Peyer's patch (tissue), 4 donors: ENCODE measurements at places on chromosomes 7 and 10.
A peak's percentile ranks its signal among the peaks of the same experiment; 100 is the strongest.

DNA sequence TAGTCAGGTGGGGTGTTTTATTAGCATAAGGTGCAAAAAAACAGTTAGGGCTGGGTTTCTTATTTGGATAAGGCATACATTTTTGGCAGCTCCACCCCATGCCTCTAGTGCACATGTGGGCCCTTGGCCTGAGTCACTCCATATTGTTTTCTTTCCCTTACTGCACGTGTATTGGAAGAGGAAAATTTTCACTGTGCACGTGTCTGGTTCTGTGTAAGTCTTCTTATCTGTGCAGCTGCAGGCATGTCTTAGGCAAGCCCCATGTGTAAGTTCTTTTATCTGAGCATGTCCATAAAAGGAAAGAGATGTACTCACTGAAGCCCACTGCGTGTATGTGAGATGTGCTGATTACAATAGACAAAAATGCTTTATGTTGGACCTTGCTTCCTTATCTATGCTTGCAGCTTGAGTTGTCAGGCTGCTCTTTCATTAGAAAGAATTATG, 540.3 kb upstream of the IGFBP3 start:
- DNase-seq = no peak

DNA sequence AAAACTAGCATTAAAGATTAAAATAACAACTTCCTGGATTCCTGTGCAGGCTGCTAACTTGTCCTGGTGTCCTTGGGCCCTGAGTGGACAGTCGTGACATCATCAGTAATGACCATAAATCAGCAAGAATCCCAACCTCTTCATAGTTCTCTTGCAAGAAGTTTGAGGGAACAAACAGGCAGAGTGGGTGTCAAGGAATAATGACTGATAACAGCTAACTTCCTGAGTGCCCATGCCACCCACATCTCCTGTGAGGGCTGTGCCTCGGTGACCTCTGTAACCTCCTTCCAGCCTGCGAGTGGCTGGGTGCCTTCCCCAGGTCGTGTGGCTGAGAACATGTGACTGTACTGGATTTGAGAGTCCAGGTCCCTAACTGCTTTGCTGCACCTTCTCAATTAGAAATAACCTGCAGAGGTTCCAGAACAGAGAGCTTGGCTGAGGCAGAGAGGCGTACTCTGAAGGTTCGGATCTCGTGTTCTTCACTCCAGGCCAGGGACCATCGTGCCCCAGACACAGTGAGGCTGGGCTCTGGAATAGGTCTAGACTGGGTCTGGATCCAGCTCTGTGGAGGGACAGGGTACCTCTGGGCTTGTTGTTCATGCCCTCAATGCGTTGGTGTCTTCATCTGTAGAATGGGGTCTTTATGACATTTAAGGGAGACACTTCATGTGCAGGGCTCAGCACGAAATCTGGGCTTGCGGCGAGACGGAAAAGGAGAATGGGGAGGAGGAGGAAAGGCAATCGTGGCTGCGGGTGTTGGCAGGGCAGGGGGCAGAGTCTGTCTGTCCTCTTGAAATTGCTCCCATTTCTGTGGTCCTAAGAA, 313.1 kb upstream of the ZNF32 start:
- DNase-seq = no peak

DNA sequence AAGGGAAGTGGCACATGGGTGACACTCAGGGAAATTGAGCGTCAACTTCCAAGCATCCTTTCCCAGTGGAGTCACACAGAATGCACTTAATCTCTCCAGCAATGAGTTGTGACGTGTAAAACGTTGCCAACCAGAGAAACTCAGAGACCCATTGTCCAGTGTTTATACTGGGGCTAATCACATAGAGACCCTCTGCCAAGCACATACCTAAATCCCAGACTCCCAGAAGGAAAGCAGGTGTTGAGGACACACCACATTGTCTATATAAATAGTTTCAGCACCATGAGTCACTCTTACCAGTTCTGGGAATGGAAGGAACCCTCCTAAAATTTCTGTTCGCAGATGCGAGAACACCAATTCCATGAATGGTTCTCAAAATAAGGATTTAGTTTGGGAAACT, 76.4 kb upstream of the BET1 start:
- DNase-seq = no peak

GRCh38 chr7:130971297-130971696, 237.3 kb upstream of the KLF14 start:
- no peak for DNase-seq

DNA sequence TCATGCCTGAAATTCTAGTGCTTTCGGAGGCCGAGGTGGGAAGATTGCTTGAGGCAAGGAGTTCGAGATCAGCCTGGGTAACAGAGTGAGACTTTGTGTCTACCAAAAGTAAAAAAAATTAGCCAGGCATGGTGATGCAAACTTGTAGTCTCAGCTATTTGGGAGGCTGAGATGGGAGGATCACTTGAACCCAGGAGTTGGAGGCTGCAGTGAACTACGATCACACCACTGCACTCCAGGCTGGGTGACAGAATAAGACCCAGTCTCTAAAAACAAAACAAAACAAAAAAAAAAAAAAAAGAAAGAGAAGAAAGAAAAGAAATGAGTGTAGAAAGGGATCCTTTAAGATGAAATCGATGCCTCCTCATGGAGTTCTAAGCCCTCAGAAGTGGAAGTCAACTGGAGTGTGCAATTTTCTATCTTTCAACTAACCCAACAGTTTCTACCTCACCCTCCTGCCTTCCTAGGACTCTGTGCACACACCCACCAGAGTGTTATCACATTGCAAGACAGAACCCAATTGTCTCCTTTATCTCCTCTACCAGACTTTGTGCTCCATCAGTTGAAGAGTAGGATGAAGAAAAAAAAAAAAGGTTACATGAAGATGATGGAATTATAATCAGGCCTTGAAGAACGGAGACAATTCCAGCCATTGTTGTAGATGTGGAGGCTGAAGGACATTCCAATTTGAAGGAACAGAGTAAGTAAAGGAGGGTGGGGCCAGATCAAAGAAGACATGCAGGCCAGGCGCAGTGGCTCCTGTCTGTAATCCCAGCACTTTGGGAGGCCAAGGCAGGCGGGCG, 26.9 kb downstream of the NYAP1 start:
- DNase-seq = no peak

DNA sequence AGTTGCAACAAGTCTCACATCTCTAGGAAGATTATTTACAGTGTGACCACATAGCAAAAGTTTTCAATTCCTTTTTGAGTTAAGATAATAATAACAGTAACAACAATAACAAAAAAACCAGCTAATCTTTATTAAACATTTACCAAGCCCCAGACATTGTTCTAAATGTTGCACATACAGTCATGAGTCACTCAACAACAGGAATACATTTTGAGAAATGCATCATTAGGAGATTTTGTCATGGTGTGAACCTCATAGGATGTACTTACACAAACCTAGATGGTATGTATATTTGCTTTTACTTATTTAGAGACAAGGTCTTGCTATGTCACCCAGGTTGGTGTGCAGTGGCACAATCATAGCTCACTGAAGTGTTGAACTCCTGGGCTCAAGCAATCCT, 52.0 kb downstream of the SPAM1 start:
- DNase-seq = no peak

GRCh38 chr10:132397036-132397541, at the start of gene PWWP2B:
Gene PWWP2B, plus strand, starts transcription at chr10:132397200. Its CDS starts 27 bp downstream, at chr10:132397227.
- peak; percentile 64 for DNase-seq

GRCh38 chr10:96235326-96236089, 35.9 kb downstream of the BLNK start:
- DNase-seq = no peak

DNA sequence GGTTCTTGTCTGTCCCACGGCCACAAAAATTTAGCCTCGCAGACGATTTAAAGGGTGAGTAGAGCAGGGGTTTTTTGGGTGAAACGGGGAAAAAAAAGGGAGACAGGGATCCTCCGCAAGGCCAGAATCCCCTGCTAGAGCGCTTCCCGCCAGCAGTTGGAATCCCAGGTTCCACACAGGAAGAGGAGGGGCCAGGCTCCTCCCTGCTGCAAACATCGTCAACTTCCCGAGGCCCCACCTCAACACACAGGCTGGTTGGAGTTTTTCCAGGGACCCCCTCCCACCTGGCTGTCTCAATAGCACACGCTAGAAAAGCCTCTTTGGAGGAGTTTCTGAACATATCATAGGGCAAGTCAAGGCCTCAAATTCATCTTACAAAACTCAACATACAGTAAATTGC, 112.7 kb downstream of the MTERF1 start:
- DNase-seq = no peak

GRCh38 chr10:96814264-96814663, 17.8 kb upstream of the LCOR start:
- DNase-seq = no peak

GRCh38 chr7:32957326-32958045, at the start of gene FKBP9:
Gene FKBP9, plus strand, starts transcription at chr7:32957440. Its CDS starts 134 bp downstream, at chr7:32957574.
- peak; percentile 33 for DNase-seq

DNA sequence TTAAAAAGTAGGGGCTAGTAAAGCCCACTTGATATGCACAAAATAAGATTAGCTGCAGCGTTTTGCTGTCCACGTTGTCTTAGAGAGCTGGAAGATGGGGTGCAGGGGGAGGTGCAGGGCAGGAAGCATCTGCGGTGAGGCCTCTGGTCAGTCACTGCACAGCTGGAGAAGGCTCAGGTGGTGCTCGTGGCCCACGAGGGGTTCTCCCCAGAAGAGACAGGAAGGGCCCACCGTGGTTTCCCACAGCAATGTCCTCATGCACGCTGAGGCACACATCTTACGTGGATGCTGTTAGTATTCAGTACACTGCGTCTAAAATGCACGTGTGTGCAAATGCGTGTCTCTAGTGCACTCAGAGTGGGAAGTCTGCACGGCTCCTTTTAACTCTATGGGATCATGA, 582.1 kb downstream of the PTPRN2 start:
- no peak for DNase-seq

GRCh38 chr7:113368256-113368655, 249.9 kb upstream of the SMIM30 start:
- DNase-seq = no peak

DNA sequence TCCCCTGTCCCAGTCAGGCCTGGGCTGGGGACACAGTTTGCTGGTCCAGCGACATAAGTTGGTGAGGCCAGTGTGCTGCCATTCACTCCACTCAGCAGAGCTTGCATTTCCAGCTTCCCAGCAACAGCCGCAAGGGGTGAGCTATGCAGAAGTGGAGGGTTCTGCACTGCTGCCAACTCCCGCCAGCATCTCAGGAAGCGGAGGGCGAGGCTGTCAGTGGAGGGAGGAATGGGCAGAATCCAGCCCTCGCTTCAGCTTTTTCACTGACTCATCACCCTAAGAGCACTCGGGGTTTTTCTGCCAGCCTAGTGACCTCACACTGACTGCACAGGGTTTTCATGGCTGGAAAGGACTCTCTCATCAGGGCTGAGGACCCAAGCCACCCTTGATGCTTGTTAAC, 625.1 kb upstream of the MKI67 start:
- DNase-seq = no peak

- no peak for DNase-seq
Measured at GRCh38 chr10:120571266-120571665, 114.2 kb downstream of the PLPP4 start.

GRCh38 chr7:98163704-98164494, 47.3 kb upstream of the BHLHA15 start:
- DNase-seq = peak; percentile 84

DNA sequence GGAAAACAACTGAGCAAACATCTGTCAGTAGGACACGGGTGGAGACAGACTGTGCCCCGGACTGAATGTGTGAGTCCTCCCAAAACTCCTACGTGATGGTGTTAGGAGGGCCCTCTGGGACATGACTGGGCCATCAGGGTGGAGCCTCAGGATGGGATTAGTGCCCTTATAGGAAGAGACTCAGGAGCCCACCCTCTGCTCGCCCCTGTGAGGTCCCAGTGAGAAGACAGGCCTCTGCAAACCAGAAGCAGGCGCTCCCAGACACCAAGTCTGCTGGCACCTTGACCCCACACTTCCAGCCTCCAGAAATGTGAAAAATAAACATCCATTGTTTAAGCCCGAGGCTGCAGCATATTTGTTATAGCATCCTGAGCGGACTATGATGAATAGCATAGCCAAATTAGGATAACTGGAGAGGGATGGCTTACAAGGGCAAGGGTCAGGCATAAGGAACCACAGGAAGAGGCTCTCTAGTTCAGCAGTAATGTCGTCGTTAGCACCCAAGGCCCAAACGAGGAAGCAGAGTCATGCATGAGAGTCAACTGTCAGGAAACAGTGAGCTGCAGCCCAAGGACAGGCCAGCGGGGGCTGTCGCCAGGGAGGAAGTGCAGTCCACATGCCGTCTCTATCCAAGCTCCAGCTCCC, 50.6 kb downstream of the PTPRN2 start:
- no peak for DNase-seq

- no peak for DNase-seq
Measured at GRCh38 chr7:30460246-30460633, 18.3 kb downstream of the NOD1 start.

- no peak for DNase-seq
Measured at GRCh38 chr7:158971214-158971613, 114.9 kb downstream of the DYNC2I1 start.

GRCh38 chr10:118258285-118258684, 83.8 kb downstream of the FAM204A start:
- no peak for DNase-seq

- DNase-seq = no peak
Measured at GRCh38 chr10:64101606-64102263, 580.5 kb downstream of the REEP3 start.

DNA sequence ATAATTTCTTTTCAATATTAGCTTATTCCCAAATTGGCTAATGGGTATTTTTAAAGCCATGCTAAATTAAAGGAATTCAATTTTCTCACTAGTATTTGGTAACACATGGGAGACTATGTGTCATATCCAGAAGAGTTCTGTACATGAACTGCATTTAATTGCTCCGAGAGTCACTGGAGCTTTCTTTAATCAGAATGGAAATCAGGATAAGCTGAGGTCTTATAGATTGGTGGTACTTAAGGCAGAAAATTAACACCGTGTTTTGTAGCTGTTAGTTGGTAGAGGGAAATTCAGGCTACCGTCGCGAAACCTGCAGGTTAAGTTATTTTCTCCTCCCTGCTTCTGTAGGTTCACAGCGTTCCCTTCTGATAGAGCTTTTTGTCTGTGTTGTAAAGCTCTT, at the start of gene WEE2:
TSS of gene WEE2 (plus strand) at position 3 of the 400 bp plus-strand sequence. CDS start 406 bp downstream, outside the sequence.
- no peak for DNase-seq

GRCh38 chr7:73742753-73743641, 4.4 kb upstream of the ABHD11 start:
- peak; percentile 80 for DNase-seq

DNA sequence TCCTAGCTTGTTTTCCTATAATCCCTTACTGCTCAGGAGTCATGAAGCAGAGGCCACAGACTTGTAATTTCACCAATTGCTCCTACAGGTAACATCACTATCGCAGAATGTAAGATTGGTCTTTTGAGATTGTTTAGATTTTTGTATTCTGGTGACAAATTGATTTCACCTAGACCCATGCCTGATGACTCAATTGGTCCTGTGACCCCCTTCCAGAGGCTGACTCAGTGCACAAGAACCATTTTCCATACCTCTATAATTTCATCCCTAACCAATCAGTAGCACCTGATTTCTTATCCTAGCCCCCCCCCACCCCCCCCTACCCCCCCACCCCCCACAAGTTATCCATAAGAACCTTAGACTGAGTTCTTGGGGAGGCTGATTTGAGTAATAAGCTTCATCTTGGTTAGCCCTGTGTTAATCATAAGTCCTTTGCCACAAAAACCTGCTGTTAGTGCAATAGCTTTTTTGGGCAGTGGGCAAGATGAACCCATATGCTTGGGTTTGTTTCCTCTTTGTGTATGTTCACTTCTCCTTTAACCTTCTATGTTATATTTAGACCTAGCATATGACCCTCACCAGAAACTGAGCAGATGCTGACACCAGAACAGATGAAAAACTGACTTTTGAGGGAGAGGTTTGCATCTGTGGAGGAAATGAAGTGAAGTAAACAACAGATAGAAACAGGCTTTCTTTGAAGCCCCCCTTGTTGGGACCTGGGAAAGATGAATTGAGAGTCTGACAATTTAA, 187.1 kb downstream of the KIF20B start:
- peak; percentile 17 for DNase-seq

- no peak for DNase-seq
Measured at GRCh38 chr10:24822590-24822989, 98.9 kb upstream of the ARHGAP21 start.
